ENCODE measurements at places on chromosomes 7 and 10.

DNA sequence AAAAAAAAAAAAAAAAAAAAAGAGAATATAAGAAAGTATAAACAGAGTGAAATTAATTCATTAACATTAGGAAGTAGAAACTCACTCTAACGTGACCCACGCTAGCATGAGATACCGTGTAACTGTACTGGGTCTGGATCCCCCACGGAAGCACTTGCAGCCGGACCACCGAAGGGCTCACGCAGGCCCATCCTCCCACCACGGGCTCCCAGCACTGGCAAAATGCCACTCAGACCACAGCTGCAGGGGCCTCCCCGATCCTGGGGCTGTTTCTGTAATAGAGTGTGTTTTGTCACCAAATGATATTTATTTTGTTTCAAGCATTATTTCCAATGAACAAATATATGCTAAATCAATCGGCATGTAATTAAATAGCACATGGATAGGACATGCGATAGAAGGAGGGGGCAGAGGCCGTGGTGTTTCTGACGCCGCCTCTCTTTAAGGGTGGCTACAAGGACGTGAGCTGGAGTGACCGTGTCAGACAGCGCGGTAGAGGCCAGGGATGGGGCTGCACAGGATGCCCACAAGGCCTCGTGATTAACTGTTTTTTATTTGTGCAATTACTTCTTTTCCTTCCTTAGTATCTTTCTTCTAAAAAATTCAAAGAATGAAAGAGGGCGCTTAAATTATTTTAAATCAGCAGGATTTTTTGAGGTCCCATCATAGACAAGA, 568.5 kb downstream of the PTPRN2 start:
- DNase-seq = no peak

DNA sequence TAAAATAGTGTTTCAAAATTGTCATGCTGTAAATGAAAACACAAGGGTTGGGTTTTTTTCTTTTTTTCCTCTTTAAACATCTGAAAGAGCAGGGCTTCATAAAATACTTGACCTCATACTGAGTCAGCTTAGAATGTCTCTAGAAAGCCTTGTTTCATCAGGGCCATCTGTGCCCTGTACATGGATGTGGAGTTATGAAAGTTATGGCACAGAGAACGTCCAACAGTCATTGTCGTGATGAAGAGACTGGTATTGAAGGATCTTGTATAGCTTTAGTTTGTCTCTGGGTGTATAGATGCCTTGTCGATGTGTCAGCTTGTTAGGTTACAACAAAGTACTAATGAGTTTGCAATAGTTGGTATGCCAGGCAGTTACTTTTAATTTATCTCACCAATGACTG, 127.3 kb downstream of the FAM204A start:
- DNase-seq = no peak

- no peak for DNase-seq
These were observed 119.2 kb downstream of the LRRC4 start for GRCh38 chr7:127911968-127912511.

DNA sequence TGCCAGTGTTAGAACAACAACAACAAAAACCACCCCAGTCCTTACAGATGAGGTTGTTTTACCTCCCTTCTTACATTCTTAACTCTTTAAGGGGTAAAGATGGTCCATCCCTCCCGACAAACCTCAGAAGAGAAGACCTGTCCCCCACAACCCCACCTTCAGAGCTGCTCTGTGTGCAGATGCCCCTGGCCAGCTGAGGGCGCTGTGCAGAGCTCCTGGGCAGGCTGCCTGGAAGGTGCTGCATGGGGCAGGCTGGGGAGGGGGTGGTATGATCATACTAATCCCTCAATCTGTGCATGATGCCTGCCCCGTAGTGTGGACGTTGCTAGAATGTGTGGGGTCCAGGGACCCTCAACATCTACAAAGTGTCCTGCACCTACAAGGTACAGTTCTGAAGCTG, 387.1 kb downstream of the INHBA start:
- DNase-seq = no peak

DNA sequence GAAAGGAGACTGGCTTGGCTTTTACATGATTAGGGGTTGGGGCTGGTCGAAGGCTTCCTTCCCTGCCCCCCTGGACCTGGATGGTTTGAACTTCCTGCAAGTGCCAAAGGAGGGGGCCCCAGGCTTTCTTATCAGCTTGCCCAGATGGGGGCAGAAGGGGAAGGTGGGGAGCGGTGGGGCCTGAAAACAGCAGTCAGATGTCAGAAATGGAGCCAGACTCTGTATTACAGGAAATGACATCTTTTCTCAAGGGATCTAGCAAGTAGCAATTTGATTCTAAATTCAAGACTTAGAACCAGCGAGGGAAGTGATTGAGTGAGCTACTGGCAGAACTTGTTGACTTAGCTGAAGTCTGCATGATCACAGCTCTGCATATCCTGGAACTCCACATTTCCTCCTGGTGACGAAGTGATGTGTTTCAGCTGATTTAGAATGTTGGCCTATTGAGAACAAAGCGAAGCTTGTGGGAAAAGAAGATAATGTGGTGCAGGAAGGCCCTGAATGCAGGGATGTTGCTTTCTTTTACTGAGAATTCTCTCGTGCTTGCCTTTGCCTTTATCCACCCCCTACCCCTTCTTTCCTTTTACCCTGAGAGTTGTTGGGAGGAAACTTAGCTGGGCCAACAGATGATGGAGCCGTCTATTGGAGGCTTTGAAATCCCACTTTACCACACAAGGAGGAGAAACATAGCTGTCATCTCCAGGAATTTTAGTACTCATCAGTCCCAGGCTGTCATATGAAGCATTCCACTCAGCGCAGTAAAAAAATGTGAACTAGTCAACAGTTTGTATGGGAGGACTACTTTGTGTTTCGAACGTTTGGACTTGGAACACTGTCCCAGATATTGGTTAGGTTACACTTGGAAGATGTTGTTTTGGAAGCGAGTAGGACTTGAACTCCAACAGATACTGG, 43.2 kb downstream of the CCNY start:
- DNase-seq = no peak

GRCh38 chr10:81096558-81096957, 558.9 kb downstream of the SH2D4B start:
- DNase-seq = no peak

DNA sequence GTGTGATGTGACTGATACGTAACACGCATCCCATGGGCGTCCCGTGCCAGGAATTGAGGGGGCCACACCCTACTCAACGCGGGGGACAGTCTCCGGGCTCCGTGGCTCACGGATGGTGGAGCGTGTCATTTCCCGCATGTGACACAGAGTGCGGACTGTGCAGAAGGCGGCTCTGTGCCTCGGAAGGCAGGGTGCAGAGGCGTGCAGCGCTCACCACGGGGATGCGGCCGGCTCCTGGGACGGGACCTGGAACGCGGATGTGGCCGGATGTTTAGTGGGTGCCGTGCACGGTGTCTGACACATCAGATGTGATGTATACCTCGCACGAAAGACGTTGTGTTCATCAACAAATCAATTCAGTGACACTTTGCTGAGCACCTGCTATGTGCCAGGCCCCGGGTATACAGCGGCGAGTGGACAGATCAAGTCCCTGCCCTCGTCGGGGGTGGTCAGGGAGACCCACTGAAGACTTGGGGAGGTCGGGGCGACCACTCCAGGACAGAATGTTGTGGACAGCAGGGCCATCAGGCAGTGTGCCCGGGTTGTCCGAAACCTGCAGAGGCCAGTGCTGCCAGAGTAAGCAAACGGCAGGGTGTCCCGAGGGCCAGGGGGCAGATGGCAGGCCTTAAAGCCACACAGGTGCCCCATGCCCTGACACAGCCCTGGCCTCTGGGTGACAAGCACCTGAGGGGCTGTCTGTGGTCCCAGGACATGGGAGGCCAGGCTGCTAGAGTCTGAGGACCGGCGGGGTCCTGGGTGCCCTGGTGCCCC, 38.1 kb downstream of the MICALL2 start:
- DNase-seq = no peak

- DNase-seq = no peak
These were observed 53.5 kb downstream of the BMS1 start for GRCh38 chr10:42836096-42836495.

DNA sequence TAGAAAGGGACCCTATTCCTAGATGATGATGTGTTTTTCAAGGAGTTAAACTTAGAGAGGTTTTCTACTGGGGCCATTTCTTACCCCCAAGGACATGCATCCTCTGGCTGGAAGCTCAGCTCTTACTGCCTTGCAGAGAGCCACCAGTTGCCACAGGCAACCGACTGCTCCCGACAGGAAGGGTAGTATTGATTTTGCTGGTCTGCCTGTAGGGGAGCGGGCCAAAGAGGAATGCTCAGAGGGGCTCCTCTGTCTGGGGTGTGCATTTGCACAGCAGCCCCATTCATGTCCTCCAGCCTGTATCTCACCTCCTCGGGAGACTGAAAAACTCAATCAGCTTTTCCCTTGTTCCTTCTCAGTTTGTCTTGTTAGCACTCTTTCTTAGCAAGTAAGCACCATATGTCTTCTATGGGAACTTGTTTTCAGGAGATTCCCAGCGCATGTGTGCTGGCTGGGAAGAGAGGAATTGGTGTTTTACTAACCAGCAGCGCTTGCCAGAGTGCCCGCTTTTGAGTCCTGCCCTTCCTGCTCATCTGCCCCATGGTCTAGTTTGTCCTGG, 739.0 kb upstream of the GALNT17 start:
- no peak for DNase-seq

Measured in DMS153 (cell line).